ENCODE measurements at places on chromosomes 7 and 10. TPM values are rescaled to one million over a fixed set of nuclear protein-coding genes. Genes with fewer than 3 reads are reported as not detected.

- no peak for DNase-seq
Measured at GRCh38 chr10:71035511-71036296, 147.3 kb upstream of the PCBD1 start.

Gene UTF1
- total RNA-seq, result not detected

Gene GPC2
- 7.6 TPM for total RNA-seq

Gene DHX32
- total RNA-seq, result 15.7 TPM

Gene SYT15
- total RNA-seq, result 0.43 TPM

Gene TMEM139
- total RNA-seq, result 0.74 TPM

GRCh38 chr7:29480934-29481651 lies 82.5 kb upstream of the PRR15 start:
- DNase-seq, result no peak

Gene TUBB8
- total RNA-seq, result not detected

DNA sequence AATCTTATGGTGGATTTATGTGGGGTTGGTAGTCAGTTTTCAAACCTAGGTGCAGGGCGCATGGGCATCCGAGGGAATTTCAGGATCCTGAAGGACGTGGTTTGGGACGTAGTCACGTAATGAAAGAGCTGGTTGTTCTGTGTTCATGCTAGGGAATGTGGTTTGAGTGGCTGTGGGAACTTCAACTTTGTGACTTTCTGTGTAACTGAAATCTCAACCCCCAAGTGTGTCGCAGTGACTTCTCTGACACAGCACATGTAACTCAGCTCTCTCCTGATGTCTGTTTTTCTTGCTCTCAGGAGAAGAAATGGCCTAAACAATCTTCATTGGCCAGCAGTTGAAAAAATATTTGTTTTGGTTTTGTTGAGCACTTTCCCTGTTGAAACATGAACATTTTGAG lies 199.0 kb downstream of the PTEN start:
- DNase-seq, result no peak

GRCh38 chr7:28748346-28748745 lies 209.8 kb downstream of the TRIL start:
- DNase-seq, result no peak

GRCh38 chr7:74094224-74095101 lies 10.9 kb downstream of the LIMK1 start:
- peak; percentile 90 for DNase-seq

DNA sequence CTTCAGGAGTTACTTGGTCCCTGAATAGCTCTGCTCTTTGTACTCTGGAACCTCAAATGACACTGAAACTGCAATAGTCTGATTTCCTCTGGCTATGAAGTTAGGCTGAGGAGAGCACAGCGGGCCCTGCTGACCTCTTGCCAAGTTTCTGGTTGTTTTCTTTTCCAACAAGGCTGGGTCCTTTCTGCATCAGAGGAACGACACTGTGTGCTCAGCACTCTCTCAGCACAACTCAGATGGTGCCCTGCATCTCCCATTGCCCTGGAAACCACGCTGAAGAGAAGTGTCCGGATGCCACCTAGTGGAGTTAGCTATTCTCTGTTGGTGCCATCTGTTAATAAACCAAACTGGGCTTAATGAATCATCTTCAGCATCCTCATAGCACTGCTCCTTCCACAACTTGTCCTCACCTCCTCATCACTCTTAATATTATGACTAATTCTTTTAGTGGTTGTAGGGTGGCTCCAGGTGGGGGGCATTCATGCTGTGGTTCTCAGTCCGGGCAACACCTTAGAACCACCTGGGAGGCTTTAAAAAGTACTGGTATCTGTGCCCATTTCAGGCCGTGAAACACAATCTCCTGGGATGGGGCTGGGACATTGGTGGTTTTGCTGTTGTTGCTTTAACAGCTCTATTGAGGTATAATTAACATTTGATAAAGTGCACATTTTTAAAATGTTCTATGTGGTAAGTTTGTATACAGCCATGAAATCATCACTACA lies 8.2 kb upstream of the EFCAB10 start:
- peak; percentile 82 for DNase-seq

DNA sequence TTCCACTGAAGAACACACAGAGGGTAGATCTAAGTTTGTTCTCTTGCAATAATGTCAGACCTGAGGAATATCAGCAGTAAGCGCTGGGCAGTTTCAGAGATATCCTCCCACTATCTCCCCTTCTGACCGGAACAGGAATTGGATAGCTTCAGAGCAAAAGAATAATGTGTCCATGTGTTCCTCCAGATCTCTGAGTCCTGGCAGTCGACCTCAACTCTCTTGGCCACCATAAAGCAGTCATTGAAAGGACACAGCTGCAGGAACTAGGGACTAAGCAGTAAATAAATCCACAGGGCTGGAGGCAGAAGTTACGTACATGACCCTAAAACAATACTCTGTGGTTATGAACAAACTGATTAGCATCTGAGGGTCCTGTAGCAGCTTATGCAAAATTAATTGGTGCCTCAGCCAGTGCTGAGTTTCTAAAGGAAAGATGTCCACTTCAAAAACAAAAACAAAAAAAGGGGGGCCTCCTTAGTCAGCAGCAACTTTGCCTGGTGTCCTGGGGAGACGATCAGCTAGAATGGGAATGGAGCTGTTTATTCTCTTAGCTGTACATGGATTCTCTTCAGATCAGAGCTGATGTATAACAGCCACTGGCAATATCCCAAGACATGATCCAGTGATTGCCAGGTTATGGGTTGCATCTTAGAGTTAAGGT lies 6.4 kb upstream of the PRTFDC1 start:
- no peak for DNase-seq

Gene SEMA4G
- 0.59 TPM for total RNA-seq

DNA sequence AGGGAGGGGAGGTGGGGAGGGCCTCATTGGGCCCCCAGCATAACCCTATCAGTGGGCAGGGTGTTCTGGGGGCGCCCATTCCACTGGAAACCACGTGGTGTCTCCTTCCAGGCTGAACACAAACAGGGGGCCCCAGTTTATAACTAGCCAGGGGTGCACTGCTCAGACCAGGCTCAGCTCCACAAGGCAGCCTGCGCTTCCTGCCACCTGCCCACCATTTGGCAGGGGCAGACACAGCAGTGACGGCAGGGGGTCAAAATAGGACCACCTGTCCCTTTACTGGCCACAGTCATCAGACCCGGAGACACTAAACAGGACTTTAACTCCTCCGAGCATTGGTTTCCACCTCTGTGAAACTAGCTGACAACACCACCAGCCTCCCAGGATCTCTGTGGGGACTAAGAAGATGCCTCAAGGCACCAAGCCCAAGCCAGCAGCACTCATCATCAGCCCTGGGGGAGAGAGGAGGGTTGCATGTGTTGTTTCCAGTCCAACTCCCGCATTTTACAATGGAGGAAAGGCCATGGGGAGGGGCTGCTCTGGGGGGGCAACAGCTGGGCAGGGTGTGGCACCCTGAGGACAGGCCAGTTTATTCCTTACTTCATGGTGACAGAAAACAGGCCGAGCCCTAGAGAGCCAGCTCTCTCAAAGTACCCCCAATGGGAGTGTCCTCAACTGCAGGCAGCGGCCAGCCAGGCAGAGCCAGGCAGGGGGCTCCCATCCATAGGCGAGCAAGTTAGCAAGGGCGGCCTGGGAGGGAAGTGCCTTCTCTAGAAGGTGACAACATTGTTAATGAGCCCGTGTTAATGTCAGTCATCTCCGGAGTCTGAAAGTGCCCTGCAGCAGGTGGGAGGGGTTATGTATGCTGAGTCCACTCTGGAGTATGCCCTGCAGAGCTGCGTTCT lies 127.6 kb downstream of the TNS3 start:
- DNase-seq, result no peak

DNA sequence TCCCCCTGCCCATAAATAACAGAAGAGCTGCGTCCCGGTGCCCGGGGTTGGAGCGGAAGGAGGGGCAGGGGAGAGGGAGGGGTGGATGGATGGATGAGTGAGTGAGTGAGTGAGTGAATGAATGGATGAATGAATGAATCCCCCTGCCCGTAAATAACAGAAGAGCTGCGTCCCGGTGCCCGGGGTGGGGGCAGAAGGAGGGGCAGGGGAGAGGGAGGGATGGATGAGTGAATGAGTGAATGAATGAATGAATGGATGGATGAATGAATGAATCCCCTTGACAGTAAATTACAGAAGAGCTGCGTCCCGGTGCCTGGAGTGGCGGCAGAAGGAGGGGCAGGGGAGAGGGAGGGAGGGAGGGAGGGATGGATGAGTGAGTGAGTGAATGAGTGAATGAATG lies 7.6 kb upstream of the UNCX start:
- DNase-seq, result no peak

DNA sequence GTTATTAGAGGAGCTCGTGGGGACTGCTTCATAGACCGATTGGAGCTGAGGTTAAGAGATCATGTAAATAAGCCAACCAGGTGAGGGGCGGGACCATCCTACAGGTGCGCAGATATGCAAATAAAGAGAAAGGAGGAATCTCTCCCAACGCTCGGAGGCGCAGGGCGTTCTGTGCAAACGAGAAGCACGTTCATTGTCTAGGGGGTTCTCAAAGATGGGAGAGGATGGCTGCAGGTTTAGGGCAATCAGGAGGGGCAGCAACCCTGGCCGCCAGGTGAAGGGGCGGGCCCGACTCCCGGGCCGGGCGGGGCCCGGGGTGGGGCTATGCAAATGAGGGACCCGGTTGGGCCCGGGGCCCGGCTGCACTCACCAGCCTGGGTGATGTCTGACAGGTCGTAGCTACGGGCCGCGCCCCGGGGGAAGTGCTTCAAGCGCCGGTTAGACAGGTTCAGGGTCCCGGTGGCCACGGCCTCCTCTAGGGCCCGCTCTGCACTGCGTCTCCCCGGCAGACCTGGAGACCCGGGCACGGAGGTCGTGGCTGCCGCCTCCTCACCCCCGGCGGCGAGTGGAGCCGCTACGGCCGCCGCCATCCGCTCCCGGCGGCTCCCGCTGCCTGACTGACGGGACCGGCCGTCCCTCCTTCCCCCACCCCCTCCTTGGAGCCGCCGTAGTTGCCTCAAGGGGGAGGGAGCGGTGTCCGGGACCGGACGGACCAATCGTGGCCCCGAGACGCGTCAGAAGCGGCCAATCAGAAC lies at the start of gene LRCH4:
Gene LRCH4 (minus strand): TSS at position 619 of the 755 bp plus-strand sequence. CDS start 29 bp downstream, at position 590.
- DNase-seq, result peak; percentile 68

DNA sequence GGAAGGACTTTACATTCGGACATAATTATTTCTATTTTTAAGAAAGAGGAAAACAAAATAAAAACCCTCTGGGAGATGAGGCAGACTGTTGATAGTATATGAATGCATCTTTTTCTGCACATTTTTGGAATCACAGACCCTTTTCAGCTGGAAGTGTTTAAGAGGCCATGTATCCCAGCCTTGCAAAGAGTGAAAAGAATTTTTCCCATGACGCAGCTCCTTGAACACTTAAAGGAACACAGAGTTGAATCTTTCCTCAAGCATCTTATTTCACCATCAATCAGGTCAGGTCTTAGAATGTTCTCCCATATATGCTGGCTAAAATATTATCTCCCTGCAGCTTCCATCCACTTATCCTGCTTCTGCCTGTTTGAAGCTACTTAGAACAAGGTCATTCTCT lies 45.9 kb upstream of the PAPSS2 start:
- no peak for DNase-seq

DNA sequence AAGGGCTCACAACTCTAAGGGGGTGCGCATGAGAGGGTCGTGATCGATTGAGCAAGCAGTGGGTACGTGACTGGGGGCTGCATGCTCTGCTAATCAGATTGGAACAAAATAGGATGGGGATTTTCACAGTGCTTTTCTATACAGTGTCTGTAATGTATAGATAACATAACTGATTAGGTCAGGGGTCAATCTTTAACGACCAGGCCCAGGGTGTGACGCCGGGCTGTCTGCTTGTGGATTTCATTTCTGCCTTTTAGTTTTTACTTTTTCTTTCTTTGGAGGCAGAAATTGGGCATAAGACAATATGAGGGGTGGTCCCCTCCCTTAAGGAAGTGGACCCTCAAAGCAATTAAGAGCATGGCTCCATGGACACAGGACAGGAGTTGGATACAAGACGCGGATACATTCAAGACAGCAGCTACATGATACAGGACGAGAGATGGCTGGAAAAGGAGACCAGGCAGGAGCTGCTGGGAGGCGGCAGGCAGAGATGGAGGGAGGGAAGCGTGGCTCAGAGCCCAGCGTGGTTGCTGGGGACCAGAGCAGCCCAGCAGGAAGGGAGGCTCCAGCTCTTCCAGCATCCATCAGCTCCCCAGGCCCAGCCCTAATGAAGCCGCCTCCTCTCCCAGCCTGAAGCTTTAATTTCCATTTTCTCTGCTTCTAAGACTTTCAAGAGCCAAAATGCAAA lies 31.6 kb downstream of the GSDME start:
- DNase-seq, result no peak

GRCh38 chr10:119940487-119940886 lies 48.0 kb downstream of the SEC23IP start:
- DNase-seq, result no peak

DNA sequence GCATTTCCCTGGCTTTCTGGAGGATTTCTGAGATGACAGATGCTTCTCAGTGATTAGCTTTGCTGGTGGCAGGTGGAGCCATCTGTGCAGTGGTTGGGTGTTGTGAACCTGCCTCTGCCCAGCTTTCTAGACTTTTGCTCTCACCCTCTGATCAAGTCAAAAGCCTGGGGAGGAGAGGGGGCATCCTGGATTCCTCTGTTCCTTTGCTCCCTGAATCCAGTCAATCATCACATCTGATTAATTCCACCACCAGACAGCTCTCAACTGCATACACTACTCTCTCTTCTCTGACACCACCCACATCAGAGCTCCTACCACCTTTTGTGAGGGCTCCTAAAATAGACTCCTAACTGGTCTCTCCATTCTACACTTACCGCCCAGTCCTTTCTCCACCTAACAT lies 283.5 kb downstream of the WDR11 start:
- no peak for DNase-seq

DNA sequence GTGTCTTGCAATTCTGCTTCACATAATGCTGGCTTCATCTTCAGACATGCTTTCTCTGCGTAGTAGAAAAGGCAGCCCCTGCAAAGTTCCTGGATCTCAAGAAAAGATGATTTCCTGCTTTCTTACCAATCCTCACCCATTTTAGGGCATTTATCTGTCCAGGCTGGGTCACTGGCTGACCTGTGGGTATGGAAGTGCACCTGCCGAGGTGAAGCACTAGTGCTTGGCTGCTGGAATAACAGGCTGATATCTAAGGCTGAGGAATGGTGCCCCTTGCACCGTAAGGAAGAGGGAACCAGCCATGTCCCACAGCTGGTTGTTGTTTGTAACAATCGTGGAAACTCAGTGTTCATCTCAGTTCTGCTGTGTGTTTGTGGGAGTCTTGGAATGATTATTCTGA lies 138.0 kb upstream of the KLF6 start:
- no peak for DNase-seq

- no peak for DNase-seq
Measured at GRCh38 chr7:104629408-104629807, 301.0 kb downstream of the LHFPL3 start.

GRCh38 chr10:97072851-97073665 lies 112.7 kb downstream of the SLIT1 start:
- DNase-seq, result peak; percentile 94

DNA sequence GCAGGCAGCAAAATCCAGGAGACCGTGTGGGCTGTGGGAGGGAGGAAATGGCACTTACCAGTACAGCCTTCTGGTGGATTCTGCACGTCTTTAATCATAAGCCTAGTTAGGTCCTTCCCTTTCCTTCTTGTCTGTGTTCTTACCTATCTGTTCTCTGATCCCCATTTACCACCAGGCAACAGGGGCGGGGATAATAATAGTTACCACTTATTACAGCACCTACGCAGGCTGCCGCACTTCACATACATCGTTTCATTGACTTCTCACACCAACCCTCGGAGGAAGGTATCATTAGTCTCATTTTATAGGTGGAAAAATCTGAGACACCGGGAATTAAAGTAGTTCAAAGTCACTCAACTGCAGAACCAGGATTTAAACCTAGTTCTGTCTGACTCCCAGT lies 4.5 kb upstream of the EPHA1 start:
- no peak for DNase-seq

Gene DEPP1
- 3.2 TPM for total RNA-seq

Gene NXPH1
- total RNA-seq, result not detected

Gene NRP1
- total RNA-seq, result 0.10 TPM

- no peak for DNase-seq
Measured at GRCh38 chr10:29609696-29610095, 25.1 kb downstream of the SVIL start.
